ENCODE measurements at places on chromosomes 4 and X. TPM values are rescaled to one million over a fixed set of nuclear protein-coding genes. Genes with fewer than 3 reads are reported as not detected.

GRCh38 chr4:182825003-182825402 is 92.2 kb downstream of the DCTD start:
- no peak for DNase-seq

GRCh38 chr4:141473952-141474351 is 162.4 kb upstream of the IL15 start:
- DNase-seq, result no peak

DNA sequence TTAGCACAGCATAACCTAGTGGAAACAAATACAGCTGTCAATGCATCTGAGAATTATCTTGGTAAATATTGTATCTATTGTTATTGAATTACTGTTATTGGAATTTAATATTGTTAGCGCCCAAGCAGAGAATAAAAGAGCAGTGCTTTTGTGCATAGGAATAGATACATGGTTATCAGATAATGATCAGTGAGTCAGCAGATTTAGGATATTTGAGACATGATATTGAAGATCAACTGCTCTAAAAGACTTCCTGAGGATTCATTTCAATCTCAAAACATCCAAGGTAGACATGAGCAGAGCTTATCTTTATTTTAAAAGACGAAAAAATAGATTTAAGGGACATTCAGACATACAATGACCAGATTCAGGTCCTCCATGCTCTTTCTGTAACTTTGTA is 10.6 kb upstream of the H2AZ1 start:
- DNase-seq, result no peak

Gene GASK1B
- total RNA-seq, result 30.8 TPM

Gene HHIP
- total RNA-seq, result 2.8 TPM

Gene SNCA
- 5.3 TPM for total RNA-seq
